Right ventricle myocardium superior (tissue), 1 donor: ENCODE measurements at places on chromosomes 5 and 9. TPM values are rescaled to one million over a fixed set of nuclear protein-coding genes. Genes with fewer than 3 reads are reported as not detected.
A peak's percentile ranks its signal among the peaks of the same experiment; 100 is the strongest.

GRCh38 chr5:84381502-84382362 is 2.9 kb downstream of the EDIL3 start:
- no peak for DNase-seq

DNA sequence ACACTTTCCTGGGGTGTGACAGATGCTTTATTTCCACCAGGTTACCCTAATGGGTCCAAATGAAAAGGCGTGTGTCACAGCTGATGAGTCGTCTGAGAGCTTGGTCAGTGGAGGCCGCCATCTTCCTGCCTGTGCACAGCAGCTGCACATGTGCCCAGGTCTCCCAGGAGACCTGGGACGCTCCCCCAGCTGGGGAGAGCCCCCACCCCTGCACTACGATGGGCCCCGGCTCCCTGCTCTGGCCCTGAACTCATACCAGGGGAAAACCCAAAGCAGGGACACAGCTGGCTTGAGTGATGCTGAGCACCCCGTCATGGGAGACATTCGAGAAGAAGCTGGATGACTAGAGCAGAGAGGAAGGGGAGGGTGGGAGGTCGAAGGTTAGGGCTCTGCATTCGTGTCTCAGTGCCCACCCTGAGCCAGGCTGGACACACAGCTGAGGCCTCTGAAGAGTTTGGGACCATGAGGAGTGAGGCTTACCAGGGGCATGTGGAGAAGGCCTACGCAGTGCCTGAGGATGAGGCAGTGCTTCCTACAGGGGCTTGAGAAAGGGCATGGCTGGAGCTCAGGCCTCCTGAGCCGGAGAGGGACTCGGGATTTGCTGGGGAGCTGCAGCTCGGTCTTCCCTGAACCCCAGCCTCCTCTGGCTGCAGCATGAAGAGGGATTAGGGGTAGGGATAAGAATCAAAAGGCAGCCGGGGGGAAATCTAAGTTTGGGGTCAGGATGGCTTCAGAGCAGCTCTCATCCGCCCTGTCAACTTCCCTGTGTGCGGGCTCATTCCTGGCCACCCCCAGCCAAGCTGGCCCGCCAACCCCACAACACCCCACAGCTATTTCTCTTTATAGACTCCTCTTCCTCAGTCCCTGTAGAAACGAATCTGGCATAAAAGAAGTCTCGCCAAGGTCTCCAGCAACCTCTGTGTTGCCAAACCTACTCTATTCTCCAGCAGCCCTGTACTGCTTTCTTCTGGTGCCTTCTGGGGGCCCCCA is 42.2 kb upstream of the RNU6ATAC start:
- peak; percentile 31 for DNase-seq

DNA sequence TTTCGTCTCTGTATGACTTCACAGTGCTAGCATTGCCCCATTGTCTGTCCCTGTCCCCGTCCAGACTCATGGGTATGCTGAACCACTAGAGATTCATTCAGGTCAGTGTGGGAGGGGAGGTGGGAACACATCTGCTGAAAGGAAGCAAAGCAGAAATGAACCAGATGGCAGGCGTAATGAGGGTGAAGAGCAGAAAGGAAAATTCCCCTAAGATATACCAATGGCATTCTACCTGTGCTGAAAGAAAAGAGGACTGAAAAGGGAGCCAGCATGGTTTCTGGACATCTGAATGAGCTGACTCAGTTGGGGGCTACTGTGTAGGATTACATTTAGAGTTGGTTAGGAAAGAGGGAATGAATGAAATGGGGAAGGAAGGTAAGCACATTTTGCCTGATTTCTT is 678.7 kb downstream of the MAT2B start:
- no peak for DNase-seq

GRCh38 chr5:138884094-138884493 is 9.0 kb upstream of the LRRTM2 start:
- no peak for DNase-seq

DNA sequence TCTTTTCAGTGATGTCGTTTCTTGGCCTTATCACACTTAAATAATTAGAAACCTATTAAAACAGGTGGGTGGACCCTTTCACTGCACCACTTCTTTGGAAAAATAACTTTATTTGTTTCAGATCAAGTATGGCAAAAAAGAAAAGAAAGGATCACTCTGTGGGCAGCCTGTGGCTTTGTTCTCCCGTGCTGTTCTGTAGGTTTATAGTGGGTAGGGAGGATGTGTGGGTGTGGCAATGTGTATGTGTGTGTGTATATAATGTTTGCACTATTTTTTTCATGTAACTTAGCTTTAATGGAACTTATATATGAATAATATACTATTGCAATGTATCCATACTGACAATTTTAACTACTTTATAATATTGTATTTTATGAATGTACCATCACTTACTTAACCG is 85.9 kb downstream of the ACTBL2 start:
- no peak for DNase-seq

The SV2C gene
- total RNA-seq, result not detected
